ENCODE measurements at places on chromosomes 6 and 20.

GRCh38 chr6:73798592-73798991 is 102.6 kb downstream of the CD109 start:
- DNase-seq, result no peak

- DNase-seq, result no peak
Measured at GRCh38 chr6:87241304-87241703, 81.1 kb upstream of the SMIM8 start.

DNA sequence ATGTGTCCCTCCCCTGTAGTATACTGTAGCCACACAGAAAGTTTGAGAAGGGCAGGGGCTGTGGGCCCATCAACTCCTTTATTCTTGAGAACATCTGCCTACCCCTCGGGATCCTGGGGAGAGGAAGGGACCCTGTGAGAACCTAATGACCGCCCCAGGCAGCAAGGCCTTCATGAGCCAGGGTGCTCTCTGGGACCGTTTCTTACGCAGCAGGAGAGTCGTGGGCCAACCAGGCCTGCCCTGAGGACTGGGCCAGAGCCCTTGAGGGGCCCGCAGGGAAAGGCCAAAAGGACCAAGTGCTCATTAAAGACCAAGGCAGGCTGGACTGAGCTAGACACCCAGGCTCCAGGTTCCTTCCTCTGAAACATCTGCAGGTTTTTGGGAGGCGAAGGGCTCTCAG is 5.2 kb downstream of the SGK2 start:
- no peak for DNase-seq

GRCh38 chr6:37779111-37779800 is 40.3 kb upstream of the ZFAND3 start:
- no peak for DNase-seq

GRCh38 chr6:44735630-44735963 is 348.1 kb downstream of the CDC5L start:
- DNase-seq, result no peak

GRCh38 chr6:106244931-106245330 is 80.6 kb downstream of the ATG5 start:
- DNase-seq, result no peak

GRCh38 chr20:41085606-41086005 is 51.7 kb upstream of the PLCG1 start:
- DNase-seq, result no peak

- DNase-seq, result no peak
Measured at GRCh38 chr6:142316791-142317368, 15.1 kb downstream of the ADGRG6 start.
